ENCODE measurements at places on chromosomes 6 and 20.
A peak's percentile ranks its signal among the peaks of the same experiment; 100 is the strongest.

GRCh38 chr6:32432050-32432450, 7.6 kb upstream of the HLA-DRA start:
- peak; percentile 36 for DNase-seq

- no peak for DNase-seq
Observed at GRCh38 chr6:15507746-15508145, 155.1 kb downstream of the DTNBP1 start.

- DNase-seq, result no peak
Observed at GRCh38 chr6:133817460-133818047, 71.4 kb upstream of the TCF21 start.

DNA sequence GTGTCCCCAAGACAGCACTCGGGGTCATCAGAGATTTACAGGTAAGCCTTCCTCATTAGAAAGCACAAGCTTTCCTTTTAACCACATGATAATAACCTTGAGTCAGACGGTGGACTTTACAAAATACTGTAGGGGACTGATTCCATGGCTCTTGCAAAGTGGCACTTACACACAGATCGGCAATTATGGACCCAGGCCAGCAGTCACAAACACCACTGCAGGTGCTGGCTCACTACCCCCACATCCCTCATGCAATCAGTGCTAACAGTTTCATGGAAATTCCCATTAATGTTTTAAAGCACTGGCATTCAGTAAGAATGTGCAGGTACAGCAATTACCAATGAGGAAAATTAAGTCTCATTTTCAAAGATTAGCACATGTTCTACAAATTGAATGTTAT, 516.5 kb downstream of the PRKN start:
- no peak for DNase-seq

GRCh38 chr6:53795702-53796450, 1.1 kb downstream of the LRRC1 start:
- DNase-seq, result no peak

- DNase-seq, result no peak
Observed at GRCh38 chr6:132789396-132789776, 9.1 kb downstream of the SLC18B1 start.

DNA sequence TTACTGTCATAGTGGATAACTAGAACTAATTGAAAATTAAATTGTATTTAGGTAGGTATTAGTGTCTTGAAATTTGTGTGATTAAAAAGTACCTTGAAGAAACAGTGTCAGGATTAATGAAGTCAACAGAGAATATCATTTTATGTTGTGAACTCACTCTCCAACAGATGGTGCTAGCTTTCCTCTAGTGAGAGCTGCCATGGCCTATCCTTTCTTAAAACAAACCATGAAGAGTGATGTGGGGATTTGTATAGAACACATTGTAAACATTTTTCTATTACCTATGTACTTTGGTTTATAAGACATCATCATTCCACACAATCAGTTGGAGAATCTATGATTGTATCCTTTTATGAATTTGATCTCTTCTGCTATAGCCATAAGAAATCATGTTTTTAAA, 4.8 kb upstream of the SRSF12 start:
- peak; percentile 31 for DNase-seq

DNA sequence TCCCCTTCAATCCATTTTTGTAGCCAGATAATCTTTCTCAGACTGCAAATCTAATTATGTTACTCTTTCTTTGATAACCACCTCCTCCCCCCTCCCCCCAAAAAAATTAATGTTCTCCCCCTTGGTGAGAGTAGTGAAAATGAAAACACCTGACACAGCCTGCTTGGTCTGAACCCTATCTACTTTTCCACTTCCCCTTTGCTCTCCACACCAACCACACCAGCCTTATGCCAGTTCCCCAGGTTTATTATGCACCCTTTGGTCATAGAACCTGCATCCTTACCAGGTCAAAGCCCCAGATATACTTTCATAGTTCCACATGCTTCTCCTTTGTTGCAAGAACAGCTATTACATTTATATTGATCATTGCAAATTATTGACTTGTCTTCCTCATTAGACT, 19.4 kb downstream of the PFDN4 start:
- DNase-seq, result no peak

GRCh38 chr6:143119260-143119659, 58.6 kb downstream of the AIG1 start:
- DNase-seq, result no peak

- no peak for DNase-seq
Observed at GRCh38 chr6:130132286-130132701, 90.5 kb downstream of the SAMD3 start.

GRCh38 chr6:123965894-123966293, 162.2 kb downstream of the NKAIN2 start:
- peak; percentile 12 for DNase-seq

- DNase-seq, result no peak
Observed at GRCh38 chr6:31513456-31514165, 15.2 kb upstream of the MCCD1 start.

DNA sequence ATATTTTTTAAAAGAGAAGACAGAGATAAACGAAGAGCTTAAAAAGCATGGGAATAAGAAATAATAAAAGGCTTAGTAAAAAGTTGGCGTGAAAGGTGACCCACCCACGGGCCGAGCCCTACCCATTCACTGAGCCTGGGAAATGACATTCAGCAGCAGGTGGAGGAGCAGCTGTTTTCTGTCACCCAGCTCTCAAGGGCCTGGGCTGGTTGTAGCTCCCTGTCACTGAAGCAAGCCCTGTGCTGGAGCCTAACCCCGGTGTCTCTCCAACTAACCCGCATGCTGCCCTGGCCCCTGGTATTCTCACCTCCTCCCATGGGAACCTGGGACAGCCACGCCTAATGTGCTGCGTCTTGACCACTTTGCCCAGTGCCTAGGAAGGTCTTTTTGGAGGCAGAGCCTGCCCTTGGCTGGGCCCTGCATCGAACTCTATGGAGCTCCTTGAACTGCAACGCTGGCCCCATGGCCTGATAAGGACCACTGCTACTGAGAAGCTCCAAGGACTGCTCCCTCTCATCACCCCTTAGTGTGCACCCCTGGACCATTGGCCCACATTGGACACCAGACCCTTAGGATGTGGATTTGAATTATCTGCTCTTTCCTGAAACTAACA, 68.8 kb upstream of the IYD start:
- DNase-seq, result no peak

GRCh38 chr6:5786969-5787720, 219.6 kb downstream of the NRN1 start:
- DNase-seq, result no peak

- no peak for DNase-seq
Observed at GRCh38 chr6:99605911-99606655, 550 bp upstream of the PRDM13 start.

DNA sequence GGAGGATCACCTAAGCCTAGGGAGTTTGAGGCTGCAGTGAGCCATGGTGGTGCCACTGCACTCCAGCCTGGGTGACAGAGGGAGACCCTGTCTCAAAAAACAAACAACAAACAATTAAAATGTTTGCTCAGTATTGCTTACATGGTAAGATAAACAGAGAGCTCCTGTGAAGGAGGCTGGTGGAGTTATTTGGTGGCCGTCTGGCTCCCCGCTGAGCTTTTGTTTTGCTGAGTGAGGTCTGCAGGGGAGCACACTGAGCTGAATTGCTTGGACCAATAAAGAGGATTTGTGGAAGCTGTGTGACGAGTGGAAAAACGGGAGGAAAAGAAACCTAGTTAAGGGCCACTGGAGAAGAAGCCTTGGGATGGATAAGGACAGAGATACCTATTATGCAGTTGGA, 41.1 kb upstream of the BMP6 start:
- DNase-seq, result no peak

- DNase-seq, result no peak
Observed at GRCh38 chr20:38406476-38406875, 28.7 kb downstream of the SNHG17 start.

DNA sequence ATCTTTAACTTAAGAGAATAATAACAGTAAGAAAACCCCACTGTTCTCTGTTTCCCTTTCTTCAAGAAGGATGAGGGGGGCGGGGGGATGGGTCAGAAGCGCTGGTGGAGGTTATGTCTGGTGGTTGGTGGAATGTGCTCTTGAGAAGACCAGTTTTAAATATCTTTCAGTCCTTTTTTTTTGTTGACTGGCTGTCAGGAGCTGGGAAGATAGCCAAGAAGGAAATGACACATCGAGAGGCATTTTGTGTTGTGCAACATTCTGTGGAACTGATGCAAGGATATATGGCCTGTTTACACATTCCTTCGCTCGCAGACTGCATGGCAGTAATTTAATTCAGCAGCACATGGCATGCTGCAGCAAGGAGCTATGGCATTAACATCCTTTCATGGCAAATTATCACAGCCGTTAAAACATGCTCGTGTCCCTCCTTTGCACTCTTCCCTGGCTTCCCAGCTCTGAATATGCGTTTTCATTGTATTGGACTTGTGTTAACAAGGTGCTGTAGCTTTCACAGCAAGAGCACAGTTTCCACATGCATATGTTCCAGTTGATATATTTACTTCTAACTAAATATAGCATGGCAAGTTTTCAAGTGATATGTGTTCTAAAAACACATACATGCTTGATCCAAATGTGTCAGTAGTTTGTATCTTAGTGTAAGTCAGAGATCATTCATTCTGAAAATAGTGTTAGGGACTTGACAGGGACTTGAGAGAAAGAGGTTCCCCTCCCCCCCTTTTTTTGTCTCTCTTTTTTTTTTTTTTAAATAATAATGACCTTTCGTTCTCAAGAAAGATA, 68.2 kb upstream of the SUPT3H start:
- peak; percentile 100 for DNase-seq

- no peak for DNase-seq
Observed at GRCh38 chr6:150907383-150907782, 41.9 kb downstream of the MTHFD1L start.

GRCh38 chr6:32148289-32149091, 3.2 kb downstream of the PRRT1 start:
- DNase-seq, result peak; percentile 40

- DNase-seq, result no peak
Observed at GRCh38 chr20:5642155-5642981, 107.8 kb upstream of the SHLD1 start.

- no peak for DNase-seq
Observed at GRCh38 chr6:116533233-116533957, 12.1 kb downstream of the TRAPPC3L start.

- DNase-seq, result no peak
Observed at GRCh38 chr6:21871831-21872230, 278.3 kb downstream of the SOX4 start.

GRCh38 chr6:111952821-111953540, 79.7 kb upstream of the FYN start:
- peak; percentile 59 for DNase-seq

GRCh38 chr20:46056970-46057855, 28.2 kb downstream of the SLC12A5 start:
- peak; percentile 50 for DNase-seq

DNA sequence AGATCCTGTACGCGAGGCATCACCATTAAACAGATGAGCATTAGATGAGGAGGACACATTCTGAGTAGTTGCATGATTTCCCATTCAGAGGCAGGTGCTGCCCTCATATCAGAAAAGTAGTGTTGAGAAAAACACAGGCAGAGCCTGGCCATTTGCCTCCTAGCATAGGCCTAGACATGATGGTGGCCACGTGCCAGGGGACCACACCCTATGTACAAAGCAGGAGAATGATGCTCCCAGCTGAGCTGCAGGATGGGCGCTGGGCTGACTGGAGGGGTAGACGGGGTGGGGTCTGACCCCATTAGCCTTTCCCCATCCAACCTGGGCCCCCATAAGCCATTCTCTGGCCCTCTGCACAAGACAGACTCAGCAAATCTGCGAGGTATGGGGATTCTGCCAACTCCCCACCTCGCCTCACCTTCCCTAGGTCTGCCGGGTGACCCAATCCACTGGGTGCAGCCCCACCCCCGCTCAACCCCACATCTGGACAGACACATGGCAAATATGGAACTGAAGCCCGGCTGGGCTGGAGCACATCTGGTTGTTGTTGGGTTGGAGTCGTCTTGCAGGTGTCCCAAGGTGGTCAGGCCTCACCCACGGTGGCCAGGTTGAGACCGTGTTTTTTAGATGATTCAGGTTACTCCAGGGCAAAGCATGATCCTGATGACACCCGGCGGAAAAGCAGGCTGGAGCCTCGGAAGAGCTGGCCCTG, 13.9 kb downstream of the PI16 start:
- no peak for DNase-seq

DNA sequence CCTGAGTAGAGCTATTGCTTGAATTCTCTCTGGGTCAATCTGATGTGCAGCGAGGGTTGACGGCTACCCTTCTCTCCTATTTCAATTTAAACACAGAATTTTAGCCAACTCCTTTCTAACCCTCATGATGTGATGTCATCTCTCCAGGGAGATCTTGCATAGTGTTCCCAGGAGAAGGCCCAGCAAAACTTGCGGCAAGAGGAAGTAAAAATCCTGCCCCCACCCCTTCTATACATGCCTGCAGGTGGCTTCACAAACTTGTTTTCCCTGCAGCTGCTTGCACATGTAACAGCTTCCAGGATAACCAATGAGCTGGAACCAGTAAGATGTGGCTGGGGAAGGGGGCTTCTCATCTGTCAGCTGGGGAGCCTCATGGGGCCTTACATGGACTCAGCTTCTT, 169.3 kb upstream of the CDH4 start:
- DNase-seq, result no peak

DNA sequence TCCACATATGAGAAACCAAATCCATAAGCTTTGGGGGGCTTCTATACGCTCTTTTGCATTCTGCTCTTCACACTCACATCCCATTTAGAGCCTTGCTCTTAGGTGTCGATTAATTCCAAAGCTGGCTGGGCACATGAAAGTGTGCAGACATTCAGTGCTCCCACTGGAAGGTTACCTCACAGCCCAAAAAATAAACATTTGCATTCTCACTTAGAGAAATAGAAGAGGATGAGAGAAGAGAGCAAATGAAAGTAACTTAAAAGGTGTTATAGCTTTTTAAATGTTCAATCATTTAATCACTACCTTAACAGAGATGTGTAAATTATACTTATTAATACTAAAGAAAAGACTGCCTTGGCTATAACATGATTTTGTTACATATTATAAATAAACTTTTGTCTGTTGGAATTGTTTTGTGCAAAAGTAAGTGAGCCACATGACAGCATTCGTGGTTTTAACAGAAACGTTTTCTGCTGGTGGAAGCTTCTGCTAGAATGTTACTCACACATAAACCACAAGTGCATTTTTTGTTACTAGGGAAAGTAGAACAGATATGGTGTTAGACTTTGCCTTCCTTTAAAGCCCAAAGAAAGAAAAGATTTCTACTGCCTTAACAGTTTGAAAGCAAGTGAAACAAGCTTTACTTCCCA, 116.7 kb downstream of the SIM1 start:
- peak; percentile 80 for DNase-seq

DNA sequence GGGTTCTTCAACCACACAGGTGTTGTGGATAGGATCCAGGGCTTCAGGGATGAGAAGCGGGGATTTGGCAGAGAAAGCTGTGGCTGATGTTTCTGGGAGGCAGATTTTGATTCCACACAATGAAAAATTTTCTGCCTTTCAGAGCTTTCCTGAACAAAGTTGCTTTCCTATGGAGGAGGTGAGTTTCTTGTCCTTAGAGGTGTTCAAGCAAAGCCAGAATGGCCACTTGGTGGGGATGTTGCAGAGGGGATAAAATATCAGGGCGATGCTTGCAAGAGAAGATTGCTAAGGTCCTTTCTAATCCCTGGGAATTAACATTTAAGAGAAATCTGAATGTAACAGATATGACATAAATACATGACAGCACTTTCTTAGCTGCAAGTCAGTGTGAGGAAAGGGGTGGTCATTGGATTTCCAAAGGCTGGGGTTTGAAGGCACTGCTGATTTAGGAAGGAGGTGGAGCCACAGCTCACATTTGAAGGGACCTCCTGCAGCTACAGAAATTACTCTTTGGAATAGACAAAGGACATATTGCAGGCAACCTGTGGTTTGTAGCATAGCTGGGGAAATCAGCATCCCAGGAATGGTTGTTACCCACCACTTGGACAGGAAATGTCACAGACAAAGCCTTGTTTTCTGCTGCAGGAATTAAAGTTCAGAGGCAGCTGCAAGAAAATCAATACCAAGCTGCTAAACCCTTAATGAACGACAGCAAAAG, 271.1 kb upstream of the CHD6 start:
- DNase-seq, result no peak
